NCI-H1436 treated with DMSO at 0.1 percent for 48 hours (cell line): ENCODE measurements at places on chromosomes 2 and 18.

DNA sequence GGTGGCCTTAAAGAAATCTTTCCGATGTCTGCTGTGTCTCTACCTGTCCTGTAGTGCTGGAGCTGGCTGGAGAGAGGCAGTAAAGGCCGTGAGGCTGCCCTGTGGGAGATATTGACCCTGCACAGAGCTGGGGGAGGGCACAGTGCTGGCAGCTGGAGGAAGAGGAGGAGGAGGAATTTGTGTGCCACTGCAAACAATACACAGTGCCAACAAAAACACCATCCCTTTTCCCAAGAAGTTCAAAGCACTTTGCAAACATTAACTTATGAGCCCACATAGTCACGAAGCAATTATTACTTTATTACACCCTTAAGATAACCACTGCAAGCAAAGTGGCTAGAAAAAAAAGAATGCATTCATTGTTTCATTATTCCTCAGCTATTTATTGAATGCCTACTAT is 45.0 kb upstream of the CYTIP start:
- no peak for DNase-seq

- no peak for DNase-seq
These were observed 518.8 kb upstream of the ACVR2A start for GRCh38 chr2:147325990-147326389.

DNA sequence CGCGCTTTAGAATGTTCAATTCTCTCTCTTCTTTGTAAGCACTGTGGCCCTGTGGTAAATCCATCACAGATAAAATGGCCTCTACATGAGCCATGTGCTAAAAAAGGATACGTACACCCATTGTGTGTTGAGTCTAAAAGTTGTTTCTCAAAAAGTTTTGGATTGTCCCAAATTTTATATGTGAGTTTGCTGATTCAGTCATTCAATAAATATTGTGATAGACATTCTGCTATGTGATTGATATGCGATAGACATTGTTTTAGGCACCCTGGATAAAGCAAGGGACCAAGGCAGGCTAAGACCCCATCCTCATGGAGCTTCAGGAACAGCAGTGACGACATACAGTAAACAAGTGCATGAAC is 53.5 kb downstream of the E2F6 start:
- no peak for DNase-seq

GRCh38 chr18:12608301-12608700 is 49.6 kb downstream of the SPIRE1 start:
- no peak for DNase-seq

GRCh38 chr2:235946590-235946989 is 221.6 kb downstream of the GBX2 start:
- DNase-seq: no peak

DNA sequence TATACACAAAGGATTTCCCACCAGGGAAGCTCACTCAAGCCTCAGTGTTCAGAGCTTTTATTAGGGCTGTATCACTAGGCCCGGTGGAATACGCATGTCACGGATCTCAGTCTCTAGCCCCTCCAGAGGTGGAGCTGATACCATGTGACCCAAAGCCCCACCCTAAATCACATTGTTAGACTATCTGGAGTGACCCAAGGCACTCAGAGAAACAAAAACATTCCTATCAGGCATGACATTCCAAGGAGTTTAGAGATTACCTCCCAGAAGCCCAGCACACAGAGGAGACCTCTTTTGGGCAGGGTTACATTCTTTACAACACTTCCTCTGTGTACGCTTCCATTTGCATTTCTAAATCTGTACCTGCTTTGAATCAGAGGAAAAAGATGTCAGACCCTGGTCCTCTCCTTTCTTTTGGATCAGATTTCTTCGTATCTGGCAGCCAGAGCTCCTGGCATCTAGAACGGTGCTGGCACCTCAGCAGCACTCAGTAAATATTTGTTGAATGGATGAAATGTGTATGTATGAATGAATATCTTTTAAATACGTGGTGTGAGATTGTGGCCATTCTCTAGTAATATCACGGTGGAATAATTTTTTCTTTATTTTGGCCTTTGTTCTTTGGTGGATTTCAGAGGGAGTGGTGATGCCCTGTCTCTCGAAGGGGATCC is 37.7 kb upstream of the SMAD2 start:
- no peak for DNase-seq
